Urinary bladder (tissue), 4 donors: ENCODE measurements at places on chromosomes 12 and 14.
A peak's percentile ranks its signal among the peaks of the same experiment; 100 is the strongest.

- peak; percentile 76 for DNase-seq
Observed at GRCh38 chr12:70645494-70646317, 8.5 kb upstream of the PTPRB start.

DNA sequence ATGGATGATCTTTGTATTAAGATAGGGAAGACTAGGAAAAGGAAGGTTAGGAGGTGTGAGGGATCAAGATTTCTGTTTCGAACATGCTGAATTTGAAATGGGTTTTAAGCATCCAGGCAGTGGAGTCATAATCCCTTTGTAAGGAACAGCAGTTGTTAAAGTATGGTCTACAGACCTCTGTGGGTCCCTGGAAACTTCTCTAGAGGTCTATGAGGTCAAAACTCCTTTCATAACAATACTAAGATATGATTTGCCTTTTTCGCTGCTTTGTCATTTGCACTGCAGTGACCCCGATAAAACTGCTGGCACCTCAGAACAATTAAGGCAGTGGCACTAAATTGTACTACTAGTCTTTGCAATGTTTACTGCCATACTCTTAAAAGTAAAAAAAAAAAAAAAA, 1.5 kb downstream of the RAD51AP1 start:
- DNase-seq = no peak

- DNase-seq = peak; percentile 80
Observed at GRCh38 chr12:108609537-108610335, 11.9 kb upstream of the TMEM119 start.

- no peak for DNase-seq
Observed at GRCh38 chr14:93719256-93719655, 69.0 kb downstream of the PRIMA1 start.

GRCh38 chr12:124685689-124686369, 118.4 kb upstream of the NCOR2 start:
- no peak for DNase-seq

DNA sequence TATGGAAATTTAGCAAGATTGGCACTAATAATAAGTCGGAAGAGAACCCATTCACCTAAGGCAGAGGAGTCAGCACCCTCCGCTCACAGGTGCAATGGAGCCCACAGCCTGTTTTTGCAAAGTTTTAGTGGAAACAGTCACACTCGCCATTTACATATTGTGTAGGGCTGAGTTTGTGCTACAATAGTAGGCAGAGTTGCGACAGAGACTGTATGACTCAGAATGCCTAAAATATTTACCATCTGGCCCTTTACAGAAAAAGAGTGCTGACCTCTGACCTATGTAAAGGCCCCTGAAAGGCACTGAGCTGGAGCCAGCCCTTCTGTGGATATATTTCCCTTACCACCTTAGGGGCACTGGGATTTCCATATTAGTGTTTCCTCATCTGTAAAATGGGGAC, 79.0 kb downstream of the PRIMA1 start:
- no peak for DNase-seq

DNA sequence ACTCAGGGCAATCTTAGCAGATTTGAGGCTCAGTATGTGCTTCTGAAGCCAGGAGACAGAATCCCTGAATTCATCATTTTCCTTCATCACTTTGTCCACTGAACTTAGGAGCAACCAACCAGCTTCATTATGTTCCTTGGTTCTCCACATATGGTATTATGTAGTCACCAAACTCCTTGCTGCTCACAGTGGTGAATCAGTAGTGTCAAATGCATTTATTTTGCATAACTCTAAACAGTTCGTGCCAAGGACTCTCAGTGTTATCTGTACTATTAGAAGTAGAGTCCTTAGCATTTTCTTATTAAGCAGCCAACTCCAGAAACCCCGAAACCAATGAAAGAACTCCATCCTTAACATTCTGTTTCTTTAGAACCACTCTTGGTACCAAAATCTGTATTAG, 466.9 kb upstream of the RGS6 start:
- DNase-seq = no peak

- no peak for DNase-seq
Observed at GRCh38 chr12:96263449-96263902, 69.3 kb downstream of the ELK3 start.

DNA sequence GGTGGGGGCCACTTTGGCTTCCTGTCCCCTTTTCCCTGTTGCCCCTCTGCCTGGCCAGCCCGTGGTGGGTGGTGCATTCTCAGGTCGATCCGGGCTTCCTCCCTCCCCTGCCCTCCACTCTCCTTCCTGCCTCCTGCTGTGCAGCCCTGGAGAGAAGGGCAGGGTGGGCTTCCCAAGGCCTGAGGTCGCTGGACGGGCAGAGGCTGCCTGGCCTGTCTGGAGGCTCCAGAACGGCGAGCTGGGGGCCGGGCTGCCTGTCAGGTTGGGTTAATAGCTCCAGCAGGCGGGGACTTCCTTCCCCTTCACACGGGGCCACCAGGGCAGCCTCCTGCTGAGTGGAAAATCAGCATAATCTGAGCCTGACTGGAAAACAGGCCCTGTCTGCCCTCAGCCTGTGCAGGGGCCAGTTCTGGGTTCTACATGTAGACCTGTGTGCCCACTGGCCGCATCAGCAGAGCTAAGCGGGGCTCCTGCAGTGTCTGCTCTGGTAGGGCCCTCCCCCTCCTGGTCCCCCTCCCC, 11.3 kb downstream of the KIF26A start:
- DNase-seq = no peak

GRCh38 chr14:104116288-104116755, 22.1 kb upstream of the KIF26A start:
- no peak for DNase-seq

DNA sequence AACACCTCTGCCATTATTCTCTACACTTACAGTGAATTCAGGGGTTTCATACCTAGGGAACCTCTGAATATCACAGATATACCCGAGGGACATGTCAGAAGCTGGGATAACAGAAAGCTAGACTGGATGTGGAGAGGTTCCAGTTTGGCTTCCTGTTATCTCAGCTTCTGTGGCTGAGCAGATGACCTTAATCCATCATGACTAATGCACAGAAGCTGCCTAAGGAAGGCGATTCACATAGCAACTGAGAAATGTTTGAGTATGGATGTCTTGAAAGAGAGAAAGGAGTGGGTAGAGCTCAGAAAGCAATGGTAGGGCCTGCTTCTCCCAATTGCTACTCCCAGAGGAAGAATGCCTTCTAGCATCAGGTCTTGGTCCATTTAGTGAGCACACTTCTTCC, 187.6 kb downstream of the RMST start:
- no peak for DNase-seq

DNA sequence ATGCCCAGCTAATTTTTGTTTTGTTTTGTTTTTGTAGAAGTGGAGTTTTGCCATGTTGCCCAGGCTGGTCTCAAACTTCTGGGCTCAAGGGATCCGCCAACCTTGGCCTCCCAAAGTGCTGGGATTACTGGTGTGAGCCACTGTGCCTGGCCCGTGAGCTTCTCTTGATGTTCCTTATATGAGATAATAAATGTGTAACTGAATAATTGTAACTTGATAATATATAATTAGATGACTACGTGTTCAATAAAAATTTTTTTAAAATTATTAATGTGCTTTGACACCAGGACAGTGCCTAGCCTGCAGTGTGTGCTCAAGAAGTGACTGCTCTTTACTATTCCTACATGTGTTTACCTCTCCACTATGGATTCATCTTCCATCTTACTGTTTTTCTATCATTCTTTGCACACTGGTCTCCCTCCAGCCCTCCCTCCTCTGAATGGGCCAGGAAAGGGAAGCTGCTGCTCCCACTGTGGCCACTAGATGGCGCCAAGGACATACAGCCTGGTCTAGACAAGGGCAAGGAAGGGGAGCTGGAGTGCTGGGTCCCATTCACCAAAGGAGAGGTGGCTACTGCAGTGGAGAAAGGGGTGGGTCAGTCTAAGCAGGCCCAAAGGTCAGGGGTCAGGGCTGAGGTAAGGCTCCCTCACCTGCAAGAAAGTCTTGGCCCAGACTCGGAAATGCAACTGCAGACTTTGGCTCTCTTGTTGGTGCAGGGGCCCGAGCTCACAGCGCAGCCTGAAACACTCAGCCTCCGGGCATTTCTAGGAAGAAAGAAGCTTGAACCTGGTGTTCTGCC, 14.7 kb upstream of the ZNF385A start:
- DNase-seq = peak; percentile 69

GRCh38 chr14:105935384-105935783, 409.0 kb downstream of the TMEM121 start:
- DNase-seq = no peak

- DNase-seq = no peak
Observed at GRCh38 chr12:108699955-108700563, 31.3 kb downstream of the CORO1C start.

- no peak for DNase-seq
Observed at GRCh38 chr12:130476451-130477135, 138.9 kb downstream of the PIWIL1 start.

DNA sequence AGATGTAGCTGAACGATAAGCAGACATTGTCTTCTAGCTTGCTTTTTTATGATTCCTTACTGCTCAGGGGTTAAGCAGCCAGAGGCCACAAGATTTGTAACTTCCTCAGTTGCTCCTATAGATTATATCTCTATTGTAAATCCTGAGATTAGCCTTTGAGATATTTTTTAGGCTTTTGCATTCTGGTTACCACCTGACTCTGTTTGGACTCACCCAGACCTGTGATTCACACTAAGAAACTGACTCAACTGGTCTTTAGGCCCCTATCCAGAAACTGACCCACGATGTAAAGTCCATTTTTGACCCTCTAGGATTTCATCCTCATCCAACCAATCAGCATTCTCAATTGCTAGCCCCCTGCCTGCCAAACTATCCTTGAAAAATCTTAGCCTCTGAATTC, 194.4 kb downstream of the RASSF9 start:
- no peak for DNase-seq

GRCh38 chr12:119613319-119613936, 19.9 kb downstream of the TMEM233 start:
- DNase-seq = no peak

- DNase-seq = no peak
Observed at GRCh38 chr12:125371033-125371432, 305.8 kb downstream of the AACS start.

DNA sequence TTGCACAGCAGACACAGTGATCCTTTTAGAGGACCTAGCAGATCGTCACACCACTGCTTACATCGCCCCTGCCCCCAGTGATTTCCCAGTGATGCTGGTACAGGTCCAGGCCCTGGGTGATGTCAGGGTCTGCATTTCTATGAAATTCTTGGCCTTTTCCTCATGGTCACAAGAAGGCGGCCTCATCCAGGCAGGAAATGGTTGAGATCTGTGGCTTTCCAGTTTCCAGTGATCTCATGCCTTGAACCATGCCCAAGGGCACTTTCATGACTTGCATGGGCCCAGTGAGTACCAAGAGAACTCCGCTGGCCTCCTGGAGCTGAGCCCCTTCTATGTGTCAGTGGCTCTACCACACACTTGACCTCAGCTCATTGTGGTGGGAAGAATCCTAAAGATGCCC, 41.9 kb upstream of the BDKRB2 start:
- DNase-seq = no peak

DNA sequence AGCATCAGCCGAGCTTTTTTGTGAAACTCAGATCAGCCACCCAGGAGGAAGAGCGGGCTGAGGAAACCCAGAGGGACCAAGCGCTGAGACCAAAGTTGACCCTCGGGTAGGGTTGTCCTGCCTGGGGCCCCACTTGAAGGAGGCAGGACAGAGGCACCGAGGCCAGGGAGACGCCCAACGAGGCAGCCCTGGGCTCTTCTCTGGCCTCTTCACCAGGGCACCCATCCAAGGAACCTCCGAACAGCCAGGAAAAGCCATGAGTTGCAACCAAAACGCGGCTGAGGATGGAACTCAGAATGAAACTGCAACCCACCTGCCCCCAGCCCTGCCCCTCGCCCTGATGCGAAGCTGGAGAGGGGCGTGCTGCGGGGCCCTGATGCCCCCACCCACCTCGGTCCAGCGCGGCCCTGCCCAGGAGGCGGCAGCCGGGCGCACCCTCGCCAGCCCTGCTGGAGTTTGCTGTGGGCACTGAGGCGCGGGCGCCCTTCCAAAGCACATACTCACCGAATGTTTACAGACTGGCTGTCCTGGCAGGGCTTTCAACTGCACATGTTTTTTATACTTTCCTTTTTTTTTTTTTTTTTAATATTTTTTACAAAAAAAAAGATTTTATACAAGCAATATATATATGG, 41.9 kb downstream of the JDP2 start:
- DNase-seq = no peak

DNA sequence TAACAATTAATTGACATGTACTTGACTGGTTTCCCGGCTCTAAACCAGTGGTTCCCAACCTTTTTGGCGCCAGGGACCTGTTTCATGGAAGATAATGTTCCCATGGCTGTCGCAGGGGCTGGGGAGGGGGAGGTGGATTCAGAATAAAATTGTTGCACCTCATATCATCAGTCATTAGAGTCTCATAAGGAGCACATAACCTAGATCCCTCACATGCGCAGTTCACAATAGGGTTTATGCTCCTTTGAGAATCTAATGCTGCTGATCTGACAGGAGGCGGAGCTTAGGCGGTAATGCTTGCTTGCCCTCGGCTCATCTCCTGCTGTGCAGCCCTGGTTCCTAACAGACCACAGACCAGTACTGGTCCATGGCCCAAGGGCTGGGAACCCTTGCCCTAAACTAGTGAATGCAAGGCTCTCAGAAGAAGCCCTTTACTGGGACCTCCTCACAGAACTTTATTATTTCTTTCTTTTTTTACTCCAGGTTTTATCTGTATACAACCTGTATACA, 86.4 kb upstream of the SINHCAF start:
- DNase-seq = no peak

- DNase-seq = no peak
Observed at GRCh38 chr12:116026346-116026745, 251.1 kb downstream of the MED13L start.

DNA sequence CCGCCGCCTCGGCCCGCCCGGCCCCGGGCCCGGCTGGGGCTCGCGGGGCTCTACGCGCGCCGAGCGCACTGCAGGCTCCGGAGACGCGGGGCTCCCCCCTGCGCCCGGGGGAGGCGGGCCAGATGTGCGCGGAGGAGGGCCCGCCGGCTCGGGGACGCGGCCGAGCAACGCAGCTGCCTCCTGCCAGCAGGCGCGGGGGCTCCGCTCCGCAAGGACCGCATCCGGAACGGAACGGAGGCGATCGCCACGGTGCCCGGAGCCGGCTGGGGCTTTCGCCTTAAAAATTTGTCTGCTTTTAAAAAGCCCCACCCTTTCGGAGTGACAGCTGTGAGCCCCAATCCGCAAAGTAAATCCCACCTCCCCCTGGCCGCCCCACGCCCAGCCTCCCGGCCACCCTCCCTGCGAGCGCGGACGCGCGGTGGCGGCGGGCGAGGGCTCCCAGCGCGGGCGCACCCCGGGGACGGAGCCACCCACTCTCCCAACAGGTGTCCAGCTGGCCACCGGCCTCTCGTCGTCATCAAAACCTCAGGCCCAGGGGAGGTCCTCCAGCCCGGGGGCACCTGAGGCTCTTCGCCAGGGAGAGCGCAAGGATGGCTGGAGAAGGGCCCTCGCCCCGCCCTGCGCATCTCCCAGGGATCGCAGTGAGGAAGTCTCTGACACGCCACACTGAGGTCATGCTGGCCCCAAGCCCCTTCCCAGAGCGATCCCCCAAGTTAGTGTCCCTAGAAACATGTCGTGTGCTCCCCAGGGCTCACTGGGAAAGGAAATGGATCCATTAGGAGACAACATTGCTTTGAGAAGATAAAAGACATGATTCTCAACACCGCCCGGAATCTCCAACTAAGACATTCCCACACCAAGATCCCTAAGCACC, at the start of gene TMEM132D:
Gene TMEM132D, minus strand, starts transcription at position 70 of the 874 bp plus-strand sequence.
- DNase-seq = no peak

GRCh38 chr14:43471595-43471994, 1035.5 kb downstream of the FSCB start:
- DNase-seq = no peak

- DNase-seq = no peak
Observed at GRCh38 chr14:99478128-99478527, 2.5 kb downstream of the SETD3 start.

- DNase-seq = no peak
Observed at GRCh38 chr12:84891106-84891838, 21.3 kb downstream of the SLC6A15 start.
